SIG-M5 (cell line): ENCODE measurements at places on chromosomes 6 and 20.

- no peak for DNase-seq
Observed at GRCh38 chr6:136146130-136146529, 104.0 kb downstream of the MTFR2 start.

GRCh38 chr20:58800134-58800871, 50.4 kb downstream of the GNAS-AS1 start:
- DNase-seq = no peak

DNA sequence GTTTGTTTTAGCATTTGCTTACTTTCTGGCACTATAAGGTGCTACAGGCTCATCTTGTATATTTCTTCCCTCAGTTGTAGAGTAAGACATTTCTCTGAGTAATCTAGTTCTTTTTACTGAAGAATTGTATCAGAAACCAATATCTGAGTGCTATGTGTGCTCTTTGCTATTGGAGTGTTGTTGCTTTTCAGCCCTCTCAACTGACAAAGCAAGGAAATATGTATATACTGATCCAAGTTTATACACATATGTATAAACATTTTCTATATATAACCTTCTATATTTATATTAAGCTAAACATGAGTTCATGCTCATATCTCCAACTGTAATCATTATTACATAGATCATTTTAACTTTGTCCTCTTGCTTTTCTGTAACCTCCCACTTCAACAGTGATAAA, 405.7 kb downstream of the RFPL4B start:
- no peak for DNase-seq

GRCh38 chr20:9635750-9636149, 121.4 kb downstream of the LAMP5 start:
- DNase-seq = no peak

- no peak for DNase-seq
Observed at GRCh38 chr6:110681543-110682459, 133.5 kb downstream of the CDK19 start.

GRCh38 chr6:43782764-43783513, 12.9 kb downstream of the VEGFA start:
- no peak for DNase-seq

DNA sequence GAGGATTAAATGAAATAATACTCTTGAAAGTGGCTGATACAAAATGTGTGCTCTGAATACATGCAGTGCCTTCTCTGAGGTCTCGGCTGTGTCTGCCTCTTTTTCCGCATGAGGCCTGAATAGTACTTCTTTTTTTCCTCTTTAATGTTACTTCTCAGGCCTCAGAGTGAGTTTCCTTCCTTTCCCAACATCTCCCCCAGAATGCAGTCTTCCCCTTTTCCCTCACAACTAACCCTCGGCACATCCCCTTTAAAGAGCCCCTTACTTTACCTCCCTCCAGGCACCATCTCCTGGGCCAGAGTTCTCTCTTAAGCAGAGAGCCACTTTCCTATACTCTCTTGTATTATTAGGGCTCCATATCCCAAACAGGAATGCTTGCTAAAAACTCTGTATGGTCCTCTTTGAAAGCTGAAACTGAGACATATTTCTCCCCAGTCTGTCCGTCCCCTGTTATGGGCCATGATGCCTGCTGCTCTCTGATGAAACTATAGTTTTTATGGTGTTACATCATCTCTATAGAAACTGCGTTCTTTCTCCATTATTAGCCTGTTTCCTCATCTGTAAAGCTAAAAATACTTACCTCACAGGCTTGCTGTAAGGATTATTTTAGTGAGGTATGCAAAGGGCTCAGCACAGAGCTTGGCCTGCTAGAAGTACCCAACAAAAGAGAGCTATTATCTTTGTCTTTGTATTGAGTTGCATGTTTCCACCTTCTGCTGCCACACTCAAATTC, 2.3 kb downstream of the PLAGL2 start:
- DNase-seq = peak; percentile 94

DNA sequence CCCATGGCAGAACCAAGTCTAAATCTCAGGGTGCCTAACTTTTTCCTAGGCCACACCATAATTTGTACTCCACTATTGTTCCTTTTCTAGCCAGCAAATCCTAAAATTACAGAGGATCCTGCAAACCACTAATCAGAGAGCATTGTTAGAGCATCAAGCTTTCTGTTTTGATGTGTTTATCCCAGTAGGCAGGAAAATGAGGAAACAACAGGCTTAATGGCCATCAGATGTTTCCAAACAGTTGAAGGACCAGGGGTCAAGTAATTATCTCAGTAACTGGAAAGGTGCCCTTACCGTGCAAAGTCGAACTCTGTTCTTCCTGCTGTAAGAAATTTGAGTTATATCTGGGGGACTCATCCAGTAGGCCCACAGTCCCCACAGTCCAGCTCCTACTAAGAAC, 58.7 kb downstream of the RALY start:
- DNase-seq = no peak
